T-helper 17 cell (primary cell): ENCODE measurements at places on chromosomes 13 and 19.

DNA sequence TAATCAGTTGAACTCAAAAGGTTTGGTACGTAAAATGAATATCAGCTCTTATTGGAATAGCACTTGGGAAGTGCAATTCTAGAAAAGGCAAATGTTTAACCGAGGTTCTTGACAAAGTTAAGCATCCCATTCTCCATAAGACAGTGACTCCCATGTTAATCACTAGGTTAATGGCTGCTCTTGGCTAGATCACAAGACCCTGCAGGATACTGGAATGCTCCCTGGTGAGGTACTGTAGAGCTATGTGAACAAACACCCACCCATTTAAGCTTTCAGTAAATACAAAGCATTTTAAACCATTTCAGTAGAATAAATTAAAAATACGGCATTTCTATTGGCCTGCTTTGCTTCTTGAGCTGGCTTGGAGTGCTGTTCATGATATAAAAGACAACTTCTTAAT is 56.5 kb downstream of the TDRD3 start:
- DNase-seq: no peak

GRCh38 chr19:47095476-47096099 is 18.0 kb downstream of the ZC3H4 start:
- no peak for DNase-seq

DNA sequence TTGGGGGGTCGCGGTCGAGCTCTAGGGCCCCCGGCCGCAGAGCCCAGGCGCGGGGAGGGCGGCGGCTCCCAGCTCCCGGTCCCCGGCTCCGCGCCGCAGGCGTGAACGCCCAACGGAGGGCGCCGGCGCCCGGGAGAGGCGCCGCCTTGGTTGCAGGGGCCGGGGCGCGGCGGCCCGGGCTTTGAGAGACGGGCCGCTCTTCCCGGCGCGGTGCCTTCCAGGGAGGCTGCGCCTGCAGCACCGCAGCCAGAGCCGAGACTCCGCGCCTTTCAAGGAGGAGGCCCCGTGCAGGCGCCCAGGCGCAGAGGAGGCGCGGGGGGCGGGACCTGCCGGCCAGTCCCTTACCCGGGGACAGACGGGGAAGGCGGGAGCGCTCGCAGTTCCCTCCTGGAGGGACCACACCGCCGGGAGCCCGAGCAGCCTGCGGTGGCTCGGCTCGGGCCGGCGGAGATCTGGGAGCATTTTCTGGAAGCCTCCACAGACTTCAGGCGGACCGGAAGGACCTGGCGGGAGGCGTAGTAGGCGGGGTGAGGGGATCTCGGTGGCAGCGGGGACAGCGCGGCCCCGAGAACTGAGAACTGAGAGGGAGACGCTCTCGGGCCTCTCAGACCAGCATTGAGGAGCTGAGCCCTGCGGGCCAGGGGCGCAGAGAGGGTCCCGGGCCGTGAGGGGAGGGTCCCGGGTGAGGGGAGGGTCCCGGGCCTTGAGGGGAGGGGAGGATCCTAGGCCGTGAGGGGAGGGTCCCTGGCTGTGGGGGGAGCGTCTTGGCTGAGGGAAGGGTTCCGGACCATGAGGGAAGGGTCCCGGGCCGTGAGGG is 25.5 kb upstream of the MCF2L start:
- no peak for DNase-seq

- DNase-seq: no peak
Measured at GRCh38 chr13:45441633-45442032, 23.1 kb upstream of the COG3 start.

DNA sequence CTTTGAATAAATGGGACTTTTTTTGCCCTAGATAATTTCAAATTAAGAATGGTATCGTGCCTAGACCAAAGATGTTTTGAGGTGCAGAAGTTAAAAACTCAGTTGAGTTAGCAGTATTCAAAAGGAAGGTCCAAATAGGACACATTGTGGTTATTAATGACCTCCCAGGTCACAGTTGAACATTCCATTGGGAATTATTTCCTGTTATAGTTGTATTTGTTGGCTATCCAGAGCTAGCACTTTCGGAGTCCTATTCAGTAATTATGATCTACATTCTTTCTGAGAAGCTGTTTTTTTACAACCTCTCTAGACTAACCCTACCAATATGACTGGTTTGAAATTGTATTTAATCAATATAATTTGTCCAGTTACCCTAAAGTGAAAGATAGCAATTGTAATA is 83.7 kb downstream of the MAB21L1 start:
- no peak for DNase-seq

GRCh38 chr19:10871711-10872545 is 575 bp downstream of the CARM1 start:
- DNase-seq: no peak

GRCh38 chr13:80339912-80340650 is 845 bp downstream of the SPRY2 start:
- DNase-seq: no peak

- DNase-seq: no peak
Measured at GRCh38 chr13:20369886-20370361, 137.8 kb upstream of the GJB6 start.

GRCh38 chr19:21022996-21023395 is 2.5 kb downstream of the ZNF430 start:
- no peak for DNase-seq

DNA sequence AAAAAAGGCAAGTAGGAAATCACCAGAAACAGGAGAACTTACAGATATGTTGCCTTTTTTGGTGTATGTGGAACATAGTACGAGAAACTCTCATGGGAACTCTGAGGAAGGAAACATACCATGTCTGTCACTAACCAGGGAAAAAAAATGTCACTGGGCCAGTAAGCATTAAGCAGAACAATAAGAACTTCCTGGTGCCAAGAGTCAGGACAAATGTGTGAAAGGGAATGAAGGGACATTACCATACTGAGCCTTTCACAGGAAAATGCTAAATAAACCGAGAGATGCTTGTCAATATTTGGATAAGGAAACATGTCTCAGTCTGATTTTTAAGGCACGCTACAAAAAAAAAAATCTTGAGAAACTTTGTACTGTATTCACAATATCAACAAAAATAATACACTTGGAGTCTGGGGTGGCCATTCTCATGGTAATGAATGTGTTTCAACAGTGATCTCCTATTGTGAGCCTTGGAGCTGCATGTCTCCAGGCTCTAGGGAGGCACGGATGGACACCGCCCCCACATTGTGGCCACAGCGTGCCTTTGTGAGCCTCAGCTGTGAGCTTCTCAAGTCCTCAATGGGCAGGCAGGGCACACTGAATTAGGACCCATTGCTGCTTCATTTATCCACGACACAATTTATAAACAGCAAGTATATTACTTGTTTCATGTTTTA is 113.0 kb upstream of the ARGLU1 start:
- no peak for DNase-seq

DNA sequence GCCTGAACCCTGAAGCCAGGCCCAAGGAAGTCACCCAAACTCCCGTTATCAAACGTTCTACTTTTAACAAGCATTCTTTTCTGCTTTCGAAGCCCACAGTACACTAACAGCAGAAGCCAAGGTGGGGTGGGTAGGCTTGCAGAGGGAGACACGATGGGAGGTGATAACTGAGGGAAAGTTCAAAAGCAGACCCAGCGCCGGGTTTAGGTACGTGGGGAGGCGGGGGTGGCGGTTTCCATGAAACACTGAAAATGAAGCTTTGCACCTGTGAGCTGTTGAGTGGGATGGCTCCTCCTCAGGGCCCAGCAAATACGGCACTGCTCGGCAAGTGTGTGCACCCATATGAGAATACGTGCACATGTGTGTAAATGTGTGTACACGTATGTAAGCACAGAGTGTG is 49.8 kb downstream of the KLF2 start:
- no peak for DNase-seq

DNA sequence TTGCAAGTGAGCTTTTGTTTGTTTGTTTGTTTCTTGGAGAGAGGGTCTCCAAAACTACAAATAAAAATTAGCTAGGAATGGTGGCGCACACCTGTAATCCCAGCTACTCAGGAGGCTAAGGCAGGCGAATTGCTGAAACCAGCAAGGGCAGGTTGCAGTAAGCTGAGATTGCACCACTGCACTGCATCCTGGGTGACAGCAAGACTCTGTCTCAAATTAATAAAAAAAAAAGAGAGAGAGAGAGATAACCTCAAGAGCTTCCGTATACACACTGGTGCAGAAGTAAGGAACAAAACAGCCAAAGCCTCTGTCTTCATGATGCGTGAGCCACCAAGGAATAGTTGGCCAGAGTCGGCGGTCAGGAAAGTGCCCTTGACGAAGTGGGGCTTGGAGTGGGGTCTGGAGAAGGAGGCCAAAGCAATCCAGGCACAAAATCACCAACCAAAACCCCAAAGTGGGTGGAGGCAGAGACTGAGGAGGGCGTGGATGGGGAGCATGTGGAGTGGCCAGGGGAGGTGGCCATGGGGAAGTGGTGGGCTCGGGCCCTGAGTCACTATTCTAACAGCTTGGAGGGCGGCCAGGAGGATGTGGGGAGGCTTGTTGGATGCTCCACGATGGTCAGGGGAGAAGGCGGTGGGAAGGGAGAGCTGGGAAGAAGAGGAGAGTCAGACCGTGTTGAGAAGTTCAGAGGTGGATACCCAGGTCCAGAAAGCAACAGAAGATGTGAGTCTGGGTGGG is 21.2 kb upstream of the TOMM40 start:
- no peak for DNase-seq

- DNase-seq: no peak
Measured at GRCh38 chr13:21901811-21902708, 231.2 kb downstream of the FGF9 start.

DNA sequence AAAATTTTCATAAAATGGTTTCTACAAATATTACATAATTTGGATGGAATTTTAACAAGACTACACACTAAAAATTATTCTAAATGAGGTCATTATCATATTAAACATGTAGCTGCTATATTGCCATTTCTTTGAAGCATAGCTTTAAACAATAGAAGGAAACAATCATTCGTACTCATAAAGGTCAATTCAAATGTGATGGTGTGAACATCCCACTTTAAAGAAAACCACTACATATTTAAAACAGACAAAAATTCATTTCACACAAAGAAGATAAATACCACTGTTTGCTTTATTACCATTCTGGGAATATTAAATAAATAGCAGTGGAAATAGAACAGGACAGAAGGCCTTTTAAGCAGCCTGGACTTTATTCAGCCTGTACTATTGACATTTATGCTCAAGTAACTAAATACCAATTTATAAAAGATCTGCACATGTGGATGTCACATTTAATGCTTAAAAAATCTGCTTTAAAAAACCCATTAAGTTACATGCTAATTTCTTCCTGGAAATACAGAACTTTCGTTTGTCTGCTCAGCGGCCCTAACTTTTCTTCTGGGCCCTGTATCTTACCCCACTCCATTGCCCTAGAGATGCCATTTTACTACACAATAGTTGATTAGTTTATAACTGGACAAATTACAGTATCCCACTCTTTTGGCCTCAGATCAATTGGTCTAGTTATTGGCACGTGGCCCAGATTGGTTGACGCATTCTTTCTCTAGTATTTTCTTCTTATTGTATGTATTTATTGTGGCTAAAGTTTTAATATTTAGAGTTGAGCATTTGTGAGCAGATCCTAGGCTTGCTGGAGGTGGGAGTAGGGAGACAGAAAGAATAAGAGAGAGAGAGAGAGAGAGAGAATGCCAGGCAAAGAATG is 215.1 kb upstream of the SPRY2 start:
- no peak for DNase-seq

- no peak for DNase-seq
Measured at GRCh38 chr13:23609874-23610576, 39.8 kb downstream of the TNFRSF19 start.

DNA sequence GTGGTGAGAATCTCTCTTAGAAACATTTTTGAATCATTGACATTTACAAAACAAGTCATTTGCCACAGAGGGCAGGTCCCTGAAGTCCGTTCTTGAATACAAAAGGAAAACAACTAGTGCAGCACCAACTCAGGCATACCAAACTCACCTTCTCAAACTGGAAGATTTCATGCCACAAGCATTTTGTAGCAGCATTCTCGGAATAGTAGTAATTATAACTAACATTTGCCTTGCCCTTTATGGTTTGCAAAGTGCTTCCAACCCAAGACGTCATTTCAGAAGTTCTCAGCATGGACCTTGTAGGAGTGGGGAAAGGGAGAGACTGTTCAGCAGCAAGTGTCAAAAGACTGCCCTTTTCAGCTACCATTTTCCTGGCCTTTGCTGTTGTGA is 344.6 kb downstream of the RFC3 start:
- no peak for DNase-seq

GRCh38 chr19:3450796-3451411 is 29.4 kb downstream of the SMIM24 start:
- DNase-seq: no peak

DNA sequence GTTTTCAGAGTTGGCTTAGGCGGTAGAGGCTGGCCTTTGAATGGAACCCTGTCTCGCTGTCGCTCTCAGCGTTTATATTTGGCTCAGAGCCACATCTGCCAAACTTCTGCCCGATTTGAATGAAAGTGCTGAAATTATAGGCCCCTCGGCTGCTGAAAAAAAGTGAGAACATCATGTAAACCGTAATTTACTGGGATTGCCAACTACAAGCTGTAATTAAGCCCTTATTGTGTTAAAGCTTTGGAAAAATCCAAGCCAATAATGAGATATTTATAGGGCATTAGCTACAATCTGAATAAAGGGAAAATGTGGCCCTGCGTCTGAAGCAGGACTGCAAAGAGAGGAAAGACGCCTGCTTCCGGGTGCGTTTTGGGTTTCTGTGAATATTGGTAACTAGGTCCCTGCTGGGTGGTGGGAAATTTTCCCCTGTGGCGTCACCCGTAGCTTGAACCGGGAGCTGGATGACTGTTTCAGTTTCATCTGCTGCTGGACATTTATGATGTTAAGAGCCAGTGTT is 9.9 kb downstream of the DNM2 start:
- no peak for DNase-seq

DNA sequence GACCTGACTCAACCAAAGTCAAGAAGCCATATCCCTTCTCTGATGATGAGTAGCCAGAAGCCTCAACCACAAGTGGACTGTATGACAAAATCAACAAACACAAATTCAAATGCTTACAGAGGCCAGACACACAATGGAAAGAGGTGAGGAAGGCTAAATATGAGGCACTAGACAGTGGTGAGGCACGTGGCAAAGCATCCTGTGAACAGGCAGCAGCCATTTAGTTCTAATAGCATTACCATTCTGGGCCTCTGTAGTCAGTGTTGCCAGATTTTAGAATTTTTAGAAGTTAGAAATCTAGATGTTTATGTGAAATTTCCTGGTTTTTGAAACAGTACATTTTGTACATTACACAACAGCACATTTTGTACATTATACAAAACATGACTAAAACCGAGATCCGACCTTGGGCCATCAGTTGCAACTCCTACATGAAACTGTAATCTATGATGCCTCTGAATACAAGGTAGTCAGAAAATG is 403.3 kb downstream of the COG6 start:
- DNase-seq: no peak

DNA sequence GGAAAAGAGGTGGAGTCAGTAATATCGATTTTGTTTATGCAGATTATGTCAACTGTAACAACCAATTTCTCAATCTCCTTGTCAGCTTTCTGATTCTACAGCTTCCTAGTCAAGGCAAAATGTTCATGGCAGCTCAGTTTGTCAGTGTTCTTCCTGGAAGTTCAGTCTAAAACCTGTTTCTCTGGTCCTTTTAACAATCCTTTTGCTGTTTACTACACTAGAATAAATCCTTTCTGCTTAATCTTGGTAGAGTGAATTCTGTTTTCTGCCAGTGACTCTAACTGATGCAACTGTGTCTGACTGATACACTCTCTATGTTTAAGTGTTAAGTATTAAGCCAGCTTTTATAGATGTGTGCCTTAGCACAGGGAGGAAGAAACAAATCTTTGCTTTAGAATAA is 516.9 kb upstream of the KLF12 start:
- DNase-seq: no peak
